ENCODE measurements at places on chromosomes 11 and 22.
A peak's percentile ranks its signal among the peaks of the same experiment; 100 is the strongest.

GRCh38 chr22:50470491-50470890 lies 4.3 kb downstream of the SBF1 start:
- peaks cover 66% of the 10 kb centered on the region for H3K4me1 ChIP-seq
- H3K27ac ChIP-seq: no peak overlapping the region
- peaks cover 28% of the 10 kb centered on the region for H3K36me3 ChIP-seq
- no peak for DNase-seq

DNA sequence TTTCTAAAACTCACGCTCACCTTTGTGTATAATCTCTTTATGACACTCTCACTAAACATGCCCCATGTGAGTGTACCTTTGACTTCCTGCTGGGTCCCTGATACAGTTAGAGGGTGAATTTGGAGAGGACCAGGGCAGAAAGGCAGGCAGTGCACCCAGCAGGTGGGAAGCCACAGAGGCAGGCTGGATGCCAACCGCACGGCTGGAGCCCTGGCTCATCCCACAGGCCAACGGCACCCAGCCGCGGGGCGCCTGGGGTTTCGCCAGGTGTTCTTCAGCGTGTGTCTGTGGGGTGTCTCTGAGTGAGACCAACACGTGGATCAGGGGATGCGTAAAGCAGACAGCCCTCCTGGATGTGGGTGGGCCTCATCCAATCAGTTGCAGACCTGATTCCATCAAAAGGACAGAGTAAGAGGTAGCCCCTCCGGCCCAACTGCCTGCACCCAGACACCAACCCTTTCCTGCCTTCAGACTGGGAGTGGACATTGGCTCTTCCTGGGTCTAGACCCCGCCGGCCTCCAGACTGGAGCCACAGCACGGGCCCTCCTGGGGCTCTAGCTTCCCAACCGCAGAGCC lies 51.6 kb downstream of the DHCR7 start:
- no peak overlapping the region for H3K27ac ChIP-seq
- DNase-seq: no peak
- H3K4me1 ChIP-seq: no peaks in the 10 kb centered on the region

DNA sequence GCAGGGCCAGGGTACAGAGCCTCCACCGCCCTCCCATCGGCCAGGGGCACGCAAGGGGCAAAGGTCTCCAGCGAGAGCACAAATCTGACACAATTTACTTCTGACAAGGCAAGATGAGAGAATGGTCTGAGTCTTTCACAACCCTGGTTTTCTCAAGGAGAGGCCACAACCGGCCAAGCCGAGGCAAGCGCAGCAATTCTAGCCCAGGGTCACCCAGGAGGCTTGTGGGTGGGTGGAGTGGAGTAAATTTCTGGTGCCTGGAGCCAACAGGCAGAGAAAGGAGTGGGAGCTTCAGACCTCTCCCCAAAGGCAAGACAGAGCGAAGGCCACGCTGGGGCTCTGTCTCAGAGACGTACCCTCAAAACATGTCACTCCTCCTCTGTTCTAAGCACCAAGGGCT lies 9.3 kb downstream of the LARGE2 start:
- no peaks in the 10 kb centered on the region for H3K4me1 ChIP-seq
- no peak for DNase-seq
- no peaks in the 10 kb centered on the region for H3K27me3 ChIP-seq
- no peak overlapping the region for H3K4me3 ChIP-seq
- H3K36me3 ChIP-seq: peaks cover 53% of the 10 kb centered on the region

DNA sequence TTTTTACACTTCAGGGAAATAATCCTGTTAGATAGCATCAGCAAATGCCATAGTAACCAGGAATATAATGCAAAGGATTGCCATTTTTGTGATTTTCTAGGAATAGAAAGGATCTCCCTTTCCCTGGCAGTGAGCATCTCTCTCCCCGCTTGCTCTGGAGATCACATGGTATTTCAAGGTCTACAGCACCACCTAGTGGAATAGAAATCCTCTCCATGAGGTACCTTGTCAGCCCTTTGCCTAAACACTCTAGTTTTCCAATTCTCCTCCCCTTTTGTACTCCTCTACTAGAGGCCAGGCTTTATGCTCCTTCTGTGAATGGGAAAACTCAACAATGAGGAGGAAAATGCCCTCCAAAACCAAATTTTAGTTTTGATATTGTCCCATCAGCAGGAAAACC lies 78.4 kb downstream of the XRRA1 start:
- H3K4me1 ChIP-seq: no peaks in the 10 kb centered on the region
- H3K4me3 ChIP-seq: no peak overlapping the region
- no peak overlapping the region for H3K27ac ChIP-seq
- peaks cover 64% of the 10 kb centered on the region for H3K36me3 ChIP-seq
- H3K27me3 ChIP-seq: no peaks in the 10 kb centered on the region

- DNase-seq: no peak
- H3K36me3 ChIP-seq: no peaks in the 10 kb centered on the region
- no peaks in the 10 kb centered on the region for H3K27me3 ChIP-seq
- H3K4me3 ChIP-seq: no peak overlapping the region
- H3K4me1 ChIP-seq: peaks cover 9% of the 10 kb centered on the region
- H3K27ac ChIP-seq: no peak overlapping the region
Observed at GRCh38 chr22:27976586-27976985, 57.5 kb upstream of the PITPNB start.

DNA sequence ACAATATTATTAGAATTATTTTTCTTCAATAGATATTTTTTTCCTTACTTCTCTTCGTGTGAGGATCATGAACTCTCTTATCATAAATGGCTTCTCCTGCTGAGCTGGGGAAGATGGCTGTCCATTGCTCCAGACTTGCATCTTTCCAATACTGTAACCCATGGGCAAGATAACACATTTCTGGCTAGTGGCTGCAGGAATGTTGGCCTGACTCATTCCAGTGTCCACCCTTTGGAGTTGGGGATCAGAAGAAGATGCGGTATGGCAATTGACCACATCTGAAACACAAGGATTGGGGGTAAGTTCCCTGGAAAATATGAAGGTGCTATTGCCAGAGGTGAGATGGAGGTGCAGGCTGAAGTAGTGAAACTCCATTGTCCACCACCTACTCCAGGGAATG lies 92.8 kb downstream of the FAR1 start:
- H3K4me3 ChIP-seq: no peak overlapping the region
- no peaks in the 10 kb centered on the region for H3K27me3 ChIP-seq
- H3K4me1 ChIP-seq: no peaks in the 10 kb centered on the region
- DNase-seq: no peak
- no peak overlapping the region for H3K27ac ChIP-seq

GRCh38 chr11:108278546-108278945 lies 55.7 kb downstream of the ATM start:
- peaks cover 80% of the 10 kb centered on the region for H3K36me3 ChIP-seq
- peak; percentile 22 for DNase-seq
- no peak overlapping the region for H3K27ac ChIP-seq
- no peaks in the 10 kb centered on the region for H3K27me3 ChIP-seq

DNA sequence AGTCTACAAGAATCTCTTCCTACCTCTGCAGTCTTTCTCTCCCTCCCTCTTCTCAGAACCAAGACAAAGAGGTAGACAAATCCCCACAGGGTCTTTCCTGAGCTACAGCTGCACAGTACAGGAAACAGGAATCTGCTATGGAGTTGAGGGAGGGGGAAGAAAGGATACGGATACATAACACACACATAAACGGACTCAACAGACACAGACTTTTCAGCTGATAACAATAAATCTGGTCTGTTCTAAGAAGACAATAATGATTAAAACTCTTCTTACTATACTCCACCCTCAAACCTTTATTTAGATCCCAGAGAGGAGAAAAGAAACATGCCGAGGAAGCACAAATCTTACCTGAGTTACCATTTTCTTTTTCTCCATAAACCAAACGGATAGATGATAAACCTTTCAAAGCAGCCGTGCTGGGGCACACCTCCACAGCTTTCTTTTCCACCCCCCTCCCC lies 122.2 kb downstream of the APOL5 start:
- no peaks in the 10 kb centered on the region for H3K36me3 ChIP-seq
- DNase-seq: no peak
- peak overlapping the region; percentile 66 for H3K27ac ChIP-seq
- peak overlapping the region; percentile 57 for H3K4me3 ChIP-seq

GRCh38 chr11:133306019-133306418 lies 226.3 kb downstream of the OPCML start:
- H3K36me3 ChIP-seq: no peaks in the 10 kb centered on the region
- DNase-seq: no peak
- H3K27me3 ChIP-seq: no peaks in the 10 kb centered on the region
- no peaks in the 10 kb centered on the region for H3K4me1 ChIP-seq
